NCI-H1436 treated with DMSO at 0.1 percent for 48 hours (cell line): ENCODE measurements at places on chromosomes 1 and 21.

- no peak for DNase-seq
These were observed 16.6 kb upstream of the CD55 start for GRCh38 chr1:207304710-207305488.

GRCh38 chr1:156480411-156481192 is 20.0 kb downstream of the MEF2D start:
- no peak for DNase-seq

DNA sequence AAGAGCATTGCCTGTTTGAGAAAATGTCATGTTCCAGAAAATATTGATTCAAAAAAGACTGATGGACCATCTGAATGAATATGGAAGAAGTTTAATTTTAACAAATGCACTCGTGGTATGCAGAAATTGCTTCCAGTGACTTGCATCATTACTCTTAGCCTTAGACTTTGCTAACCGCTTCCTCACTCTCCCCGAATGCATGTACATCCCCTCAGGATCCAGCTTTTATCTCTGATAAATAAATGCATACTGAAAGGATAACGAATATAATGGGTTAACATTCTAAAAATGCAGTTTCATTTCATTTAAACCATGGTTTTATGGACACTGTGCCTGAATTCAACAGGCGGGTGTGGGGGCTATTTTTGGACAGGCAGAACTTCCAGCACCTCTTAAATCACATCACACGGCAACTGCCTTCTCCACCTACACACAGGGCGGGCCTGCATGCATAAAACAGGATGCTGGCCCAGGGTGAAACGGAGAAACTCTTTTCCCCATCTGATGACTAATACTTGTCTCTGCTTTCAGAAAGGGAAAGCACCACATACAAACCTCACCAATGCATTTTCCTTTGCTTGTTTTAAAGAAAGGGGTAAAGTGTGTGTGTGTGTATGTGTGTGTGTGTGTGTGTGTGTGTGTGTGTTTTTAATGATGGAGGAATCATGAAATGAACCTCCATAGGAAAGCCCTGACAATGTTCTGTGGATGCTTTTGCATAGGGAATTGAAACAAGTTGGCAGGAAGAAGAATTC is 48.7 kb downstream of the SPAG17 start:
- no peak for DNase-seq

- no peak for DNase-seq
These were observed 310.2 kb downstream of the FAM72C start for GRCh38 chr1:143661418-143662101.

DNA sequence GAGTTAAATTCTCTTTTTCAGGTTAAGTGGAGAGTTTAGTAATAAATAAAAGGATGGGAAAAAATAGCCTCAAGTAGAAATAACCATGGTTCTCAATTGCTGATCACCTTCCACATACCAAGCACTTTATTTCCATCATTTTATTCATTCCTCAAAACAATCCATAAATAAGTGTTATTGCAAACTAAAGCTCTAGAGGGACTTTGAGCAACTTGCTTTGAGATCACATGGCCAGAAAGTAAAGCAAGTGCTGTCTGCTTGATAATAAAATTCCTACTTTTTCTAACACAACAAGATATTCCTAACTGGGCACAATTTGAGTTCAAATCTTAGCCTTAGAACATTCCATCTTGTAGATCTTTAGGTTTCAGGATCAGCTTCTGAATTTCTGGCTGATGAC is 97.1 kb upstream of the C1orf87 start:
- no peak for DNase-seq

DNA sequence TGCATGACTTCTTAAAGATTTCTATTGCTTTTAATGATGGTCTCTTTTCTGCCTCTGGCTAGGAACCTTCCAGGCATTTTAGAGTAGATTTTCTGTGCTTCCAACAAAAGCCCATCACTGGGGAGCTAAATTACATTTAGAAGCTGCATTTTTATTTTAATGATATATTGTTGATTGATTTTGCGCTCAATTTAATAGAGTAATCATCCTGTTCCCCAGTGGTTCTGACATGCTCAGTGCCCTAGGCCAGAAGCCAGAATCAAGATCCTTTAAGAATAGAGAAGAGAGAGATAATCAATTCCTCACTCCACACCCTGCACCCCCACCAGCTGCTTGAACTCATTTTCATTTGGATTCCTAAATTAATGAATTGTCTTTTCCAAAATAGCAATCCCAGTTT is 97.8 kb downstream of the PCP4 start:
- no peak for DNase-seq

- no peak for DNase-seq
These were observed 2.7 kb downstream of the MIER1 start for GRCh38 chr1:66927528-66927927.

- no peak for DNase-seq
These were observed 8.0 kb upstream of the SFN start for GRCh38 chr1:26854906-26855305.

DNA sequence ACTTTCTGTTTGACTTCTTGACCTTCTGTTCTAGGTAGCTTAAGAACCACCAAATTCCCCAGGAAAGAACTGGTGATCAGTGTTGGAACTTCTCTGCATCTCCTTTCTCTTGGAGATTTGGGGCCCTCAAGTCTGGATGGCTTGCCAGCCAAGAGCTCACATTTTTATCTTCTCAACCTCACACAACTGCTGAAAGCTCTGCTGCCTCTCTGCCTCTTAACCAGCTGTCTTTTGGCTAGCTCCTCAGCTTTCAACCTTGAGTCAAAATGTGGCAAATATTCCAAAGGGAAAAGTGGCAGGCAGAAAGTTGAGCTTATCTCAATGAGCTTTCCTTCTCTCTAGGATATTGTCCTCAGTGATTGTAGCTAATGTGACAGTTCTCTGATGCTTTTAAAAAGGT is 89.2 kb upstream of the CCDC190 start:
- no peak for DNase-seq

DNA sequence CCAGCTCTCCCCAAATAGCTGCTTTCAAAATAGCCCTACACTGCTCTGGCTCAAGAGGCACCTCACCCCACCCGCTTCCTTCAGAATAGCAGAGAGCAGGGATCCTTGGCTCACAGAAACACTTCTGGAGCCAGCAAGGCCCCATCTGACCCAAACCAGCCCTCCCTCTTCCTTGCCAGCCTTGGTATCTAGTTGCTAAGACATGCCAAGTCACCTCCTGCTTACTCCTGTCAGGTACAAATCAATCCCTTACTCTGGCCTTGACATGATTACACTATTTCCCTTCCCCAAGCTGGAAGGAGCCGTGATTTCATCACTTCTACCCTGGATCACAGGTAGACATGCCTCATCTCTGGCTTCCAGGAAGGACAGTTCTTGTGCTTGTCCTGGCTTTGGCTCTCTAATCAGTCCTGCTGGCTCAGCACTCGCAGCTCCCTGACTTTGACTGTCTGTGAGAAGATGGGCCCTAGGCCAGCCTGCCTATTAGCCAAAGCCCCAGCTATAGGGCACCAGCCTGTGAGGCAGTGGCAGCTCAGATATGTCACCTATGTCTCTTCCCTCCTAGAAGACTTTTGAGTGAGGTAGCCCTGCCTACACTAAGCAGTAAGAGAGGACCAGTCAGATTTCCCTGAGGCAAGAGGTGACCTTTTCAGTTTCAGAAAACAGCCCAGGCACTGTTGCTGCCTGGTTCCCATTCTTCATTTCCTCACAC is 8.9 kb upstream of the MUTYH start:
- no peak for DNase-seq

GRCh38 chr1:119882132-119883049 is 13.9 kb downstream of the ADAM30 start:
- DNase-seq = no peak

- no peak for DNase-seq
These were observed 10.3 kb downstream of the TTC34 start for GRCh38 chr1:2791027-2791760.

- no peak for DNase-seq
These were observed 736 bp downstream of the KCNC4 start for GRCh38 chr1:110210604-110211495.

DNA sequence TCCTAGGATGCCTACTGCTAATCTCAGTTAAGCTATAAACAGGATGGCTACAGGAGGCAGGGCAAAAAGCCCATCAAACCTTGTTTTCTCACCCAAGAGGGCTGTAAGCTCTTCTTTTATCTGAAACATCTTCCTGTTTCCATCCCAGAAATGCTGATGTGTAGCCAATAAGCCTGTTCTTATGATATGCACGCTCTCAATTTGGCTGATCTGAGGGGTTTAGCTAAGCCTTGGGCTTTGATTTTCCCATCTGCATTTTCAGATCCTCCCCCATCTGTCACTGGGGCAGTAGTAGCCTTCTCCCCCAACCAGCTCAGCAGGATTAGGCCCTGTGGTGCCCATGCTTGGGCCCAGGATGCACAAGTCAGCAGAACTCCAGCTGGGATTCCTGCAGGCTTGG is 105.0 kb downstream of the BRINP2 start:
- no peak for DNase-seq

DNA sequence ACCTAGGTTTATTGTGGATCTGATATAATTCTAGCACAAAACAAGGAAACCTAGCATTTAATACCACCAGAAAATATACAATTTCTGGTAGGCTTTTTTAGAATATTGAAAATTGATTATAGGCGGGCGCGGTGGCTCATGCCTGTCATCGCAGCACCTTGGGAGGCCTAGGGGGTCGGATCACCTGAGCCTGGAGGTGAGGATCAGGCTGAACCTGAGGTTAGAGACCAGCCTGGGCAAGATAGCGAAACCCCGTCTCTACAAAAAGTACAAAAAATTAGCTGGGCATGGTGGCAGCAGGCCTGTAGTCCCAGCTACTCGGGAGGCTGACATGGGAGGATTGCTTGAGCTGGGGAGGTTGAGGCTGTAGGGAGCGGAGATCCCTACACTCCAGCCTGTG is 948 bp upstream of the COP1 start:
- DNase-seq = no peak

DNA sequence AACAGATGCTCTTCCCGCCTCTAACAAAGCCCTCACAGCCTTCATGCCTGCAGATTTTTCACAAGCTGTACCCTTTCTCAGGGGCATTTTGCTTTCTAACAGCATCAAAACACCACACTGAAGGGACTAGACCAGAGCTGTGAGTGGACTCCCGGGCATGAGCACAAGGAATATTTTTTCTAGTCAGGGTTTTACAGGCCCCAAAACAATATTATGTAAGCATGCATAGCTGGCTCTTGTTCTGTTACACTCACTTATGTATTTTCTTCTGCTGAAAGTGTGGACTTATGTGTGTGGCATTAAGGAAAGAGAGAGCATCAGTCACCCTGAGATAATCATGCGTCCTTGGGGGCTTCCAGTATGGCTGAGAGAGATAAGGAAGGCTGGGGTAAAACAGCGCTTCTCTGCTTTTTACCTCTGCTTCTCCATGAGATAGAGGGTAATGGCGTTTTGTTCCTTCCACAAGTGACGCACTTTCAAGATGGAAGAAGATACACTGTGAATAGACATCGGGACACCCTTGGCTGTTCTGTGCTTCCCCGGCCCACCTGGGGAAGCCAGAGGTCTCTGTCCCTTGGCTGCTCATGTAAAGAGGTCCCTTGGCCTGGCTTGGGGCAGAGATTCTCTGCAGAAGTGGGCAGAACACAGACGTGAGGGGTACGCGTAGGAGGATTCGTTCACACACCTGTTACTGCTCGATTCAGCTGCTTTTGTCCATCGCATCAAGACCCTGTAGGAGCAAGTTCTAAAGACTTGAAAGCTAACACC is 266.7 kb upstream of the RAB4A start:
- no peak for DNase-seq

DNA sequence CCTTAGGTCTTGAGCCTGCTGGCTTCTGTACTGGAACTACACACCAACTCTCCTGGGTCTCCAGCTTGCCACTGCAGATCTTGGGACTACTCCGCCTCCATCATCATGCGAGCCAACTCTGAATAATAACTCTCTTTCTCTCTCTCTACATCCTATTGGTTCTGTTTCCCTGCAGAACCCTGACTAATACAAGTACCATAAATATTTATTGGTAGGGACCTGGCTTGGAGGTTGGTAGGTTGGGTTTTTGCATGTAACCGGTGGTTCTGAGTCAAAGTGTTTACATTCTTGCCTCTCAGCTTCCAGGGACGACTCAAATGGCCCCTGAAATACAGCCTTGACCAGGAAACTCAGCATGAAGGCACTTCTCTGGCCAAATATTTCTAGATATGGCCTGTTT is 110.4 kb downstream of the KCND3 start:
- DNase-seq = no peak

- DNase-seq = no peak
These were observed 55.6 kb upstream of the PRMT6 start for GRCh38 chr1:107000902-107001301.

GRCh38 chr1:172969611-172970010 is 81.1 kb downstream of the TNFSF18 start:
- DNase-seq = no peak

GRCh38 chr1:155324717-155325602 is 4.3 kb downstream of the RUSC1 start:
- no peak for DNase-seq

DNA sequence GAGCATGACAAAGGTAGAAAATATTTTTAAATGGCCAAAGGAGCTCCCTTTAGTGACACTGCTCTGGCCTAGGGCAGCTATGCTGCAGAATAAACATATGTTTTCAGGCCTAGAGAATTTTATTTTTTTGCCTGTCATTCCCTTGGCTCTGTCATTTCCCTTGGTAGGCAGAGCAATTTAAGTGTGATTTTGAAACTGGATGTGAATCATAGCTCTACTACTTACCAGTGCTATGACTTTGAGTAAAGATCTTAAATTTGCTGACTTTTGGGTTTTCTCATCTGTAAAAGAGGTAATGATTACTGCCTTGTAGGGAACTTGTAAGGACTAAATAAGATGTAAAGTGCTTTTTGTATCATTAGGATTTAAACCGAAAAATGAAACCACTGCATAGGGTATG is 189.0 kb upstream of the ZRANB2 start:
- no peak for DNase-seq

DNA sequence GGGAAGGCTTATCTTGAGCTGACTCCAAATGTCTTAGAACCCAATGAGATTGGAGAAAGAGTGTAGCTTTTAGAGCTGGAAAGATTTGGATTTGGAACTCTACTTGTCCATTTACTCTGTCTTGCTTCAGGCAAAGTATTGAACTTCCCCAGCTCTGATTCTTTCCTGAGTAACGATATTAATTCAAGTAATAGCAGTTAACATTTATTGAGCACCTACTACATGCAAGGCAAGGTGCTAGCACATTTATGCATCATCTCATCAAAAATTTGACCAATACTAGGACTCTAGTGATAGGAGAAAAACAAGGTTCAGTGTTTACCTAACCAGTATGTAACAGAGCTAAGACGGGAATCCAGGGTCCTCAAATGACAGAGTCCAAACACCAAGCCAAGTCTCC is 2.5 kb upstream of the LRRN2 start:
- DNase-seq = no peak

DNA sequence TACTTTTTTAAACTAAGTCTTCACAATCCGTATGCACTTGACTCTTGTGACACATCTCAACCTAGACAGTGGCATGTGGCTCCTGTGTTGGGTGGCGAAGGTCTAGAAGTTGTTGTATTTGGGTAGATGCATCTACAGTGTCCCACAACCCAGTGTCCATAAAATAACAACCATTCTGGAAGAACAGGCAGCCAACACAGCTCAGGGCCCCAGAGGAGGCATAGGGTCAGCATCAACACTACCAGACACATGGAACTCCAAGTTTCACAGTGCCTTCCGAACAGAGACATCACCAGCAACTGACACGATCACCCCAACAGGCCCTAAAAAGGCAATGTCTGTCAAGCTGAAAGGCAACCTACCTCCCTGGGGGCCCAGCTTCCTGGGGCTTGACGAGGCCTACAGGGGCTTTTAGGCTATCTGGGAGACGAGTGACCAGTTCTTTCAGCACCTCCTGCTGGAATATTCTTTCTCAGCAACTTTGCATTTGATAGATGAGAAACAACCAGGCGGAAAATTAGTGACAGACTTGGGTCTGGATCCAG is 5.6 kb downstream of the SH3BP5L start:
- no peak for DNase-seq
